AG04450 (cell line): ENCODE measurements at places on chromosomes 11 and 22.

GRCh38 chr22:46212195-46212594, 37.9 kb downstream of the CDPF1 start:
- DNase-seq = no peak

DNA sequence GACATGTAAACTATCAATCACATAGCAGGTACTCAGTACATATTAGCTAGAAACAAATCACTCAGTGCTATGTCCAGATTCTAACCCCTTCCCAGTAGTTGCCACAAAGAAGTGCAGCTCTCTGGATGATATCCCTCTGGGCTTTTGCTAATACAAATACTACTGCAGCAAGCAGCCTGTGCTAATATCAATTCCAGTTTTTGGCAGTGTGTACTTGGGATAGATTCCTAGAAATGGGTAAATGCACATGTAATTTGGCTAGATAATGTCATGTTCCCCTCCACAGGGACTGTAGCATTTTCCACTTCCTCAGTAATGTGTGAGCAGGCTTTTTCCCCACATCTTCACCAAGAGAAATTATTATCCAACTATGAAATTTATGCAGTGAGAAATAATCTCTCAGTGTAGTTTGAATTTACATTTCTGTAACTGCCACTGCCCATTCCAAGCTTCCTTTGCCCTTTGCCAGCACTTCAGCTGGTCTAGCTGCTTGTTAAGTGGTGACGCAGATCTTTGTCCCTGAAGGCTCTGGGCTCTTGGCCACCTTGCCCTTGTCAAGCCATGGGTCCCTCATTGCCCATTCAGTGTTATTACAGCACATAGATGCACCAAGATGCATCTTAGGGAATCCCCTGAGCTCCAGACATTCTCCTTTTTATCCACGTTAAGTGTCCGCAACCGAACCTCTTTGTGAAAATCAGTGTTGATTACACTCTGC, 107.1 kb upstream of the CLPB start:
- DNase-seq = no peak

DNA sequence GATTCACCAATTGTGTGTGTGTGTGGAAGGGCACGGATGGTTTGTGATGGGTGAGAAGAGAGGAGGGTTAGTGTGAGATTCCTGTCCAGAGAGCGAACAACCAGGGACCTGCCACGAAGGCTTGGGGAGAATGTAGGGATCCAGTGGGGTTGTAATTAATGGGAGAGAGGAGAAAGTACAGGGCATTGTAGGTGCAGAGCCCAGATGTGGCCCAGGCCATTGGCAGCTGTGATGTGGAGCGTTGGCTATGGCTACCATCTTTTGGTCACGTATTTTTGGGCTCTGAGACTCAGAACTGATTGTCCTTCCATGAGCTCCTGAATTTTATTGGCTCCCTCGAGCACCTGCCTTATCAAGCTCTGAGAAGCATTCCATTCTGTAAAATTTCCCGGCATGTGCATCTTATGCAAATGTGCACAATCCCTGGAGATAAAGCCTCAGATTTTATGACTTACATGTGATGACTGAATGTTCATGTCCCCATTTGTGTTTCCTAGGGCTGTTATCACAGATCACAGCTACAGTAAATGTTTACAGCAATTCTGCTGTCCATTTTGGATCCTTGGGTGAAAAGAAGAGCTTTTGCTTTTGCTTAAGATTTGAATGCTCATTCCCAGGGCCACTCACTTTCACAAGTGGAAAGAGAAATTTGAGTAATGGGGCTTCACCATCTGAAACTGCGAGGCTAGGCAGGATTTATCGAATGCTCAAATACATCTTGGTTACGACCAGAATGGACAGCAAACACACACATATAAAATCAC, 33.1 kb downstream of the SLC5A1 start:
- DNase-seq = no peak

GRCh38 chr11:47881145-47881544, 33.0 kb upstream of the NUP160 start:
- no peak for DNase-seq

- DNase-seq = no peak
These were observed 483.0 kb downstream of the MN1 start for GRCh38 chr22:27318516-27318915.

DNA sequence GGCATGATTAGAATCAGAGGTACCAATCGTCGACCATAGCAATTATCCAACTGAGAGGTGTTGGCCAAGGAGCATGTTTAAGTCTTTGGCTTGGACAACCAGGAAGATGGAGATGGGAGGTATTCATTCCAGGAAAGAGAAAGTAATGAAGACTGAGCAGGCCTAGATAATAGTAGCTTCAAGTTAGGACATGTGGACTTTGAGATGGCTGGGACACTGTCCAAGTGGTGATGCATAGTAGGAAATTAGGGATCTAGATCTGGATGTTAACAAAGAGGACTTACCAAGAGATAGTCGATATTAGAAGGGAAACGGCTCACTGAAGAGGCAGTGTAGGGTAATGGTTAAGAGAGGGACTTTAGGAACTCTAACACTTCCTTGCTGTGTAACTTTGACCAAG, 266.7 kb downstream of the FAM76B start:
- DNase-seq = no peak
